ENCODE measurements at places on chromosomes 6 and 20.
A peak's percentile ranks its signal among the peaks of the same experiment; 100 is the strongest.

DNA sequence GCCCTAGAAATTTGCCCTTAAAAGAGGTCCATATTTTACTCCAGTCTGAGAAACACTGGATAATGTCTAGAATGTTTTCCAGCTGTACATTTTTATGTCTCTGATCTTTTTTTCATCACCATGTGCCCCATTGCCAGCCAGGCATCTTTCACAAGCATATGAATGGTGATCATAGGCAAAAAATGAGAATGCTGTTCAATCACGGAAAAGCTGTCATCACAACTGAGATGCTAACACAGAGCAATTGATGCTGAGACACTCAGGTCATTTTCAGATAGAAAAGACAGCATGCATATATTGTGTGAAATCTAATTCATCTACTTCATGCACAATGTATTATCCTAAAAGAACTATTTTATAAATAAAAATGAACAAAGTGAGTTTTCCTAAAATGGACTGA is 41.6 kb downstream of the CGA start:
- DNase-seq = no peak

DNA sequence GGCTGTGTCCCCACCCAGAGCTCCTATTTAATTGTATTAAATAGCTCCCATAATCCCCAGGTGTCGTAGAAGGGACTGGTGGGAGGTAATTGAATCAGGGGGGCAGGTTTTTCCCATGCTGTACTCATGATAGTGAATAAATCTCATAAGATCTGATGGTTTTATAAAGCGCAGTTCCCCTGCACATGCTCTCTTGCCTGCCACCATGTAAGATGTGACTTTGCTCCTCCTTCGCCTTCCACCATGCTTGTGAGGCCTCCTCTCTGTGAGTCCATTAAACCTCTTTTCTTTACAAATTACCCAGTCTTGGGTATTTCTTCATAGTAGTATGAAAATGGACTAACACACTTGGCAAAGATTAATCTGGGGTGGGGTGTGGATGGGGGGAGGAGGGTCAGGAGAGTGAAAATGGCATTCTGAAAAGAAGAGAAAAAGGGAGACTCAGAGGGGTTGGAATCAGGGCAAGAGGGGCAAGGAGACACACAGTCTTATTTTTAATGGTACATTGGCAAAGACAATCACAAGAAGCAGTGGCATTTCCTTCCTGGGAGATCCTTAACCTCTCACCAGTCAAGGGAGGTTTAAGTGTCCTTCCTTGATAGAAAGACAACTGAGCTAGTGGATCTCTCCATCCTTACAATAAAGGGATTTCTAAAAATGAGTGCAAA is 37.5 kb upstream of the NOX3 start:
- no peak for DNase-seq

GRCh38 chr6:43339168-43339567 is 30.3 kb downstream of the ZNF318 start:
- DNase-seq = no peak

DNA sequence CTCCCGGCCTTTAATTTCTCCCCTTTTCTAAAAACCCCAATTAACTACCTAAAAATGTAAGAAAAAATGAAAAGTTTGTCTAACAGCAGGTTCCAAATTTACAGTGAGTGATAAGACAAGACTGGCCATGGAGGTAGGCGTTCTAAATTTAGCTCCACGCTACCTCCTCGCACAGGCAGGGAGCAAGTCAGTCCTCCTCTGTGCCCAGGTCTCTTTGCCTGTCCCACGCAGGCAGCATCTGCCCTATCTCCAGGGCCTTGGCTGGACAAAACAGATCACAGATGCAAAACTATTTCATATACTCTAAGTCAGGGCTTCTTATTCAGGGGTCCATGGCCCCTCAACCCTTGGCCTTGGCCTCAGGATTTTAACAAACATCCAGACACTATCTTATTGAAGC is 98.0 kb upstream of the JARID2 start:
- no peak for DNase-seq

- peak; percentile 68 for DNase-seq
These were observed 945.9 kb upstream of the CITED2 start for GRCh38 chr6:140320081-140321080.

- no peak for DNase-seq
These were observed 21.2 kb downstream of the RSPH3 start for GRCh38 chr6:158978757-158979156.

- peak; percentile 6 for DNase-seq
These were observed 32.7 kb downstream of the CFAP61 start for GRCh38 chr20:20085071-20085470.

Data from inflammatory macrophage treated with lipopolysaccharide for 4 hours (primary cell).